Activated CD4-positive, alpha-beta memory T cell treated with anti-CD3 and anti-CD28 coated beads for 36 hours (primary cell): ENCODE measurements at places on chromosomes 7 and 10.

GRCh38 chr10:35136263-35136815 lies 9.7 kb downstream of the CREM start:
- no peak for DNase-seq

DNA sequence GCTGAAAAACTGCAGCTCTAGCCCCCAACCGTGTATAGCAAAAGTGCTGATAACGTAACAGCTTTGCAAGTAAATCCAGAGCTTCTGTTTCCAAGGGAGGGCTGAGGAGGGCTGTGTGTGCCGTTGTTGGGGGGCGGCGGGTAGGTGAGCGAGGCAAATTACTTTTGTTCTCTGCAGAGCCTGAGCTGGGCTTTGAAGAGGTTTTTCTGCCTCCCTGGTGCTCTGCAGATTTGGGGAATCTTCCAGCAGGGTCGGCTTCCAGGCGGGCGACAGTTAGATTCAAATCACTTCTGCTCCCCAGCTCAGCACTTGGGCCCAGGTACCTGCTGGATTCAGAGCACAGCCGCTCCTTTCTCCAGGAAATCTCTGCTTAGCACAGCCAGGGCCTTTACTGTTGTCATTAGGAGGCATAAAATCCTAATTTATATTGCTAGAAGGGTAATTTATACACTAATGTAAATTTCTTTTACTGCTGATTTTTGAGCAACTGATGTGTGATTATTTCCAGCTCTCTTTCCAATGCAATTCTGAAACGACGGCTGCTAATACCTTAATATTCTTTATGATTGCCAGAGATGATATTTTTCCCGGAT lies 442.4 kb downstream of the TYW1 start:
- no peak for DNase-seq

DNA sequence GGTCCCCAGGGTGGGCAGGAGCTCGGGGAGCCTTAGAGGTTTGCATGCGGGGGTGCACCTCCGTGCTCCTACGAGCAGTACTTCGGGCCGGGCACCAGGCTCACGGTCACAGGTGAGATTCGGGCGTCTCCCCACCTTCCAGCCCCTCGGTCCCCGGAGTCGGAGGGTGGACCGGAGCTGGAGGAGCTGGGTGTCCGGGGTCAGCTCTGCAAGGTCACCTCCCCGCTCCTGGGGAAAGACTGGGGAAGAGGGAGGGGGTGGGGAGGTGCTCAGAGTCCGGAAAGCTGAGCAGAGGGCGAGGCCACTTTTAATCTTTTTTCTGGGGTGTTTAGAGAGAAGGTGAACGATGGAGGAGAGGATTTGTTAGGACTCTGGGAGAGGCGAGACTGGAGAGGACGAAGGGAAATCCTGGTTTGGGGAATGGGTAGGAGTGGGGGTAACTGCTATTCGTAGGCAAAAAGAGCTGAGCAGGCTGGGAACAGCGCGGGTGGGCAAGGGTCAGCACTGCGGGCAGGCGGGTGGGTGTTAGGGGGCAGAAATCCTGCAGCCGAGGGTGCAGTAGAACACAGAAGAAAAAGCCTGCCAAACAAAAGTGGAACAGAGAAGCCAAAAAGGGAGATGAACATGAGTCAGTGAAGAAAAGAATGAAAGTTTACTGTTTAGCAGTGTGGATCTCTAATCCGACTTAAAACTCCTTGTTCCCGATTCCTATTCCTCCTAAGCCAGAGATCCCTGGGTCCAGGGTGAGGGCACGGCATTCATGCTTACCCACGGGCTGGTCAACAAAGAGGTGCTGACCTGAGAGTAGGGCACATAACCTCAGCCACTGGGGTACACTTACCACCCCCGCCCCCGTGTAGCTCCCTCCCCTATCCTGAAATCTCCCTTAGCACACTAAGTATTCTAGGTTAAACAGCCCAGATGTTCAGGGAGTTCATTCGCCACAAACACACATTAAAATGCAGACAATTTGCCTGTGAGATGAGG lies 26.9 kb downstream of the PRSS2 start:
- peak; percentile 53 for DNase-seq

- no peak for DNase-seq
These were observed 160.7 kb downstream of the TMEM178B start for GRCh38 chr7:141234335-141235105.

DNA sequence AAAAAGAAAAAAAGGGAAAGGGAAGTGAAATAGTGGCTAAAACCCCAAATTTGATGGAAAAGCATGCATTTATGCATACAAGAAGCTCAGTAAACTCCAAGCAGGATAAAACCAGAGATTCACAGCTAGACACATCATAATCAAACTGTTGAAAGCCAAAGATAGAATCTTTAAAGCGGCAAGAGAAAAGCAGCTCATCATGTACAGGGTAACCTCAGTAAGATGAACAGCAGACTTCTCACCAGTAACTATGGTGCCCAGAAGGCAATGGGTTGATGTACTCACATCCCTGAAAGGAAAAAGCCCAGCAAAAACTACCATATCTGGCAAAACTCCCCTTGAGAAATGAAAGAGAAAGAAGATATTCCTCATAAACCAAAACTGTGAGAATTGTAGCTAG lies 60.4 kb downstream of the TPST1 start:
- DNase-seq = no peak

GRCh38 chr7:24441314-24442027 lies 131.8 kb upstream of the PALS2 start:
- DNase-seq = no peak

DNA sequence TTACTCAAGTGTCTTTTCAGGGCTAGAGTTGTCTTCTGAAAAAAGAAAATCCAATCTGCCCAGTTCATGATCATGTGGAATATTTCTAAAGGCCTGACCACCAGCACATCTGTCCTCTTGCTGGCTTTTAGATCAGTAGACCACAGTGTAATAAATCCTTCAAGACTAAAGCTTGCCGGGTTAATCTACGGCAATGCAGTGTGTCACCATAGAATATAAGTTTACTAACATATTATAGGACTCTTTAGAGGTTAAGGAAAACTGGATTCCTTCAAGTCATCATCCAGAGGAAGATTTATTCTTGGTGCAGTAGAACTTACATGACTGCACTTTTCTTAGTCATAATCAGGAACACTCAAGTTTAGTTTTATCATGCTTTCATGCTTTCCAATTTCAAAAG lies 349.5 kb downstream of the SEMA3D start:
- no peak for DNase-seq

- DNase-seq = no peak
These were observed 54.5 kb downstream of the CCDC6 start for GRCh38 chr10:59851864-59852263.

DNA sequence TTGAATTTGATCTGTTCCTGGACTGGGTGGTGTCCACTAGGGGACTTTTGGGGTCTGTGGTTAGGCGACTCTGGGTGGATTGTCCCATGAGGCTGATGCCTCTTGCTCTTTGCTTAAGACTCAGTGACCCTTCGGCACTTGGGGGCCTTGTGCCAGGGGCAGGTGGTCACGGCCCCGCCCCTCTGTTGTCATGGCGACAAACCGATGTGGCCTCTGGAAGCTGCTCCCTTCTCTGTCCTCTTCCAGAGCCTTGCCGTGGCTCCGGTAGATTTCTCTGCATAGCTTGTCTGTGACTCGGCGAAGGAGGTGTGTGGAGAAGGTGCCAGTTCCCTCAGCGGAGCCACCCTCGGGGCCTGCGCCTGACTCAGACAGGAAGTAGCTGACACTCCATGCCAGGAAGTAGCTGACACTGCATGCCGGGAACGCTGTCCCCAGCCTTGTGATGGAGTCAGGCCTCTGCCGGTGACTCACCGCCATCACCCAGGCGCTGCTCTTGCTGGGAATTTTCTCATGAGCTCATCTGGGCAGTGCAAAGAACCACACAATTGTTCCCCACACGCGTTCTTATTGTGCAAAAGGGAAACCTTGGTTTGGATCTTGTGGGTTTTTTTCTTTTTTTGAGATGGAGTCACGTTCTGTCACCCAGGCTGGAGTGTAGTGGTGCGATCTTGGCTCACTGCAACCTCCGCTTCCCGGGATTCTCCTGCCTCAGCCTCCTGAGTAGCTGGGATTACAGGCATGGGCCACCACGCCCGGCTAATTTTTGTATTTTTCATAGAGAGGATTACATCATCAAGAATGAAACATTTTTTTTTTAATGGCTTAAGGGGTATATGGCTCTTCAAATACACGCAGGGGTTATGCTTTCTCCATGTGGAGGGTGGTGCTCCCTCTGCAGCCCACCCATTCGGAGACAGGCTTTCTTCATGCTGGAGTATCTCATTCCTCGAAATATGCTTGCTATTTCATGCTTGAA lies 72.6 kb downstream of the PFKFB3 start:
- DNase-seq = peak; percentile 97
